ENCODE measurements at places on chromosomes 1 and 21.

GRCh38 chr1:242467556-242468145 is 56.8 kb downstream of the PLD5 start:
- no peak for DNase-seq

DNA sequence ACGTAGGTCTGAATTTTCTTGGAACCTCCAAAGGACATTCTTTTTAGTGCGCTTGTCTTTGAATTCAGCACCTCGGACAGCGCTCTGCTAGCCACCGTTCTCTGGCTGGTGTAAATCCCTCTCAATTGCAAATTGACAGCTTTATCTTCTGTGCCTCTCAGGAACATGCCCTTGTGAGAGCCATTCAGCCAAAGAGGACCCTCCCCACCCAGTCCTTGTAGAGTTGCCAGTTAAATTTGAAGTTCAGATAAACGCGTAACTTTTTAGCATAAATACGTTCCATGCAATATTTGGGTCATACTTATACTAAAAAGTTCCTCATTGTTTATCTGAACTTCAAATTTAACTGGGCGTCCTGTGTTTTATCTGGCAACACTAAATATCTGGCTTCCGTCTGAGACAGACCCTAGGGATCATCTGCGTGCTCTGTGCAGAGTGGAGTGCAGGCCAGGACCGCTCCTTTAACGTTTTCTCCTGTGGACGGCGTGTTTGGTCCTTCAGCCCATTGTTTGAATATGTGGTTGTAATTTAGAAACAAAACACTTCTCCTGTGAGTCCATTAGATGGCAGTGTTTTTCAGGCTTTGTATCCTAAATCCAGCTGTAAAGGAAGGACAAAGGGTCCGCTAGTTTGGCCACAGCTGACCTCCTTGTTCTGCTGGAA is 7.0 kb downstream of the KCNAB2 start:
- no peak for DNase-seq

DNA sequence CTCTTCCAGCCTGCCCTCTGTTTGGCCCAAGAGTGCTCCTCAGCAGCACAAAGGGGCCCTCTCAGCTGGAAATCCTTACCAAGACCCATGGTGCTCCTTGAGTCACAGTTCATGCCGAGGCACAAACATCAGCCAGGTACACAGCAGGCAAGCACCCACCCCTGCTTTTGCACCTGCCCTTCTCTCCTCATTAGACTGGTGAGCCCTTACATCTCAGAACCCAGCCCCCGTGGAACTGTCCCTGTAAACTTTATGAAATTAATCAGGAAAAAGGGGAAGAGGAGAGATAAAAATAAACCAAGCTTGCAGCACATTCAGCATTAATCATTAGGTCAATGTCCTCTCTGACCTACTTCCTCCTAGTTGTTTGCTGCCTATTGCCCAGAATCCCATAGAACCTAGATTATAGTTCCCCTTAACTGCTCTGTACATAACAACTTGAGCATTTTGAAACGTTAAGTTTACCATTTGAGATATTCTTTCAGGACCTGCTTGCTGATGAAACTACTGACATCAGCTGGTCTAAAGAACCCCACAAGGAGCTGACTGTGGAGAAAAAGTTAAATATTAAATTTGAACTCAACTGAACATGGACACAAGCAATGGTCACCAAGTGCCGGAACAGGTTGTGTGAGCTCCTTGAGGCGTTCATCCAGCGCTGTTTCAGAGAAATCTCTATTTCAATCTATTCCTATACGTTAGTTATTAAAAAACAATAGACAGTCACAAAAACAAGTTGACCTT is 738.4 kb downstream of the MATN1 start:
- DNase-seq = no peak

DNA sequence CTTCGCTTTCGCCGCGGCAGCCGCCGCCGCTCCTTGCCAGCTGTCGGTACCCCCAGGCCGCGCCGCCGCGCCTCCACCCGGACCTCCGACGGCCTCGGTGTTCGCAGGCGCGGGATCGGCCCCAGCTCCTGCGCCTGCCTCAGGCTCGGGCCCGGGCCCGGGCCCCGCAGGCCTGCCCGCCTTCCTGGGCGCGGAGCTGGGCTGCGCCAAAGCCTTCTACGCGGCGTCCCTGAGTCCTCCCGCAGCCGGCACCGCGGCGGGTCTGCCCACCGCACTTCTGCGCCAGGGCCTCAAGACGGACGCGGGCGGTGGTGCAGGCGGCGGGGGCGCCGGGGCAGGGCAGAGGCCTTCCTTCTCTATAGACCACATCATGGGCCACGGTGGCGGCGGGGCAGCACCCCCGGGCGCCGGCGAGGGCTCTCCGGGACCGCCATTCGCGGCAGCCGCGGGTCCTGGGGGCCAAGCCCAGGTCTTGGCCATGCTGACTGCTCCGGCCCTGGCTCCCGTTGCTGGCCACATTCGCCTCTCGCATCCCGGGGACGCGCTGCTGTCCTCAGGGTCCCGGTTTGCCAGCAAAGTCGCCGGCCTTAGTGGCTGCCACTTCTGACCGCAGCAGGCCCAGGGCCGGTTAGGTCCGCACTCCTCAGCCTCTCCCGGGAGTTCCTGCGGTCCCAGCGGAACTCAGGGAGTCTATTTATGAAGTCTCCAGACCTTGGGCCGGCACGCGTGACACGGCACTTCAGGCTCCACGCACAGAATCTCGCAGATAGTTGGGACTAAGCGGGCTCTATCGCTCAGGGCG is 1.4 kb downstream of the FOXD2 start:
- no peak for DNase-seq

DNA sequence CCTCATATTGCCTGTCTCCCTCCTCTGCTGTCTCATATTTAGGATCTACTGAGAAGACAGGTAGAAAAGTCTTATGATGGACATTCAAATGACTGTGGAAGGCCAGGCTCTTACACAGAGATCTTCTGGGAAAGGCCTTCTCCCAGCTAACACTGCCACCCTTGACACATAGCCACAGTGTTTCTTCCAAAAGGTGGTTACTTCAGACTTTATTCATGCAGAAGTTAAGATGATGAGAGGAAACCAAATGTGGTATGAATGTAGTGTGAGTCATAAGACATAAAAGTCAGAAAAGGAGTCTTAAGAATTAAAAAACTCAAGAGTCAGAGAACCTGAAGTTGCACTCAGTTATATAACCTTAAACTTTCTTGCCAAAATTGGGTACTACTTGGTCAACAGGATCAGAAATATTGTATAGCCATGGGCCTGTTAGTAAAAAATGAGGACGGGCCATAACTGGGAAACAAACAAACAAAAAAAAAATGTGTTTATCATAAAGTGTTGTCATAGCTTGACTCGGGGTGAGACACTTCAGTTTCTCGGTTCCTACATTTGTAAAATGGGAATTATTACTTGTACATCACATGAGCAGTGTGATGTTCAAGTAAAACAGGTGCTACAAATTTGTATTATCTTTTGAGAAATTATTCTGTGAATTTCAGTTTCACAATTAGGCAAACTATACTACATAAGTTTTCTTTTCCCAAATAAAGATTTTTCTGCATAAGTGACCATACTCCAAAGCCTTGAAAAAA is 1.2 kb upstream of the DENND1B start:
- DNase-seq = no peak

- no peak for DNase-seq
These were observed 205.8 kb downstream of the PTPRU start for GRCh38 chr1:29441916-29442668.

DNA sequence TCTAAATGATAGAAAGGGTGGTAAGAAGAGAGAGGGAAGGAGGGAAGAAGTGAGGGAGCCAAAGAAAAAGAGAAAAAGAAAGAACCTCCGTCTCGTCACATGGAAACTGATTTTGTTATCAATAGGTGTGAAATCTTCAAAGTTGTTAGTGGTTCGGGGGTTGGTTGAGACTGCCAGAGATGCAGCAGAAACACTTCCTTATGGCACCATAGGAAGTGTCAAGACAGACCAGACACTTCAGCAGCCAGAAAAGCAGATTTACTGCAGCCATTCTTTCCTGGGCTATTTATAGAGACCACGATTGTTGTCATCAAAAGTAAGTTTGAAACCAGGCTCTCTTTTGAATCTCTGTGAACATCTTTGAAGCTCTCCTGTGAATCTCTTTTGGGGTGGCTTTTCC is 150.5 kb downstream of the PLPPR5 start:
- no peak for DNase-seq

DNA sequence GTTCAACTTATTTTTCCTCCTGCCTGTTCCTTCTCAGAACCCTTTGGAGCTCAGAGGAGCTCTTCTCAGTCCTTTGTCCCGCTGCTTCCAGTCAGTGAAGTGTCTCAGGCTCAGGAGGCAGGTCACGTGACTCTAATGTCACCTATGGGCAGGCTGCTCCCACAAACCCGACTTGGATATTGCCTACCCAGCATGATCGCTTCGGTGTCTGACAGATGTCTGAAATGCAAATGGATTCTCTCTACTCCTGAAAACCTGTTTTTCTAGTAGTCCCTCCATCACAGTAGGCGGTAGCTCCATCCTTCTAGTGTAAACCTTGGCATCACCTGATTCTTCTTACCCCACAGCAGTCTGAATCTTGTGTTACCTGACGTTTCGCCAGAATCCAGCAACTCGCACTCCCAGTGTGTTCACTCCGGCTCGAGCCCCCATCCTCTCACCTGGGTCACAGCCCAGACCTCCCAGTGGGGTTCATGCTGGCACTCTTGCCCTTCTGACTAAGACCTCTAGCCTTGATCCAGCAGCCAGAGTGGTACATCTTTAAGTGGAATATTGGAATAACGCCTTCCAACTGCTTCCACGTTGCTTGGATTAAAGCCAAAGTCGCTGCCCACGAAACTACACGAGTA is 5.4 kb downstream of the PADI6 start:
- no peak for DNase-seq

GRCh38 chr1:16181887-16182719 is 26.2 kb upstream of the EPHA2 start:
- DNase-seq = no peak

- no peak for DNase-seq
These were observed 66.3 kb downstream of the RAVER2 start for GRCh38 chr1:64811131-64811530.

GRCh38 chr1:224061436-224061835 is 52.5 kb upstream of the FBXO28 start:
- DNase-seq = no peak

DNA sequence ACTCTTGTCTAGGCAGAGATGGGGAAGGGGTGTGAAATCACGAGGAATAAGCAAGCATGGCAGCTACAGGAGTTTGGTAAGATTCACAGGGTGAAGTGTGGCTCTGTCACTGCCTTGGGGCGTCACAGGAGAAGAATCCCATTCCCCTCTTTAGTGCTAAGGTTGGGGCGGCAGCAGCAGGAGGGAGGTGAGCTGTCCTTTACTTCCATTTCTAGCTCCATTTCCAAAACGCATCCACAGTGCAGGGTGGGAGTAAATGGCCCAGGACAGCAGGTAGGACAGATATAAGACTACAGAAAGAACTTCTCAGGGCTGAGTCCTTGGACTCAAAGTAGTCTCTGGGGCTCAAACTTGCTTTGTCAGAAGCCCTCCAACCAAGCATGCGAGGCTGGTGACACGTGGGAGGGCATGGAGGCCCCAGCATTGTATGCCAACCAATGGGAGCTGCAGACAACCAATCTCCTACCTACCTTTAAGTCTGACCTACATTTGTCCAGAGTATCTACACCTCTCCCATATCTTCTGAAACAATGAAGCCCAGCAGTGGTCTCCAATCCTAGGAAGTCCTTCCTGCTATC is 8.5 kb downstream of the MEF2D start:
- no peak for DNase-seq

DNA sequence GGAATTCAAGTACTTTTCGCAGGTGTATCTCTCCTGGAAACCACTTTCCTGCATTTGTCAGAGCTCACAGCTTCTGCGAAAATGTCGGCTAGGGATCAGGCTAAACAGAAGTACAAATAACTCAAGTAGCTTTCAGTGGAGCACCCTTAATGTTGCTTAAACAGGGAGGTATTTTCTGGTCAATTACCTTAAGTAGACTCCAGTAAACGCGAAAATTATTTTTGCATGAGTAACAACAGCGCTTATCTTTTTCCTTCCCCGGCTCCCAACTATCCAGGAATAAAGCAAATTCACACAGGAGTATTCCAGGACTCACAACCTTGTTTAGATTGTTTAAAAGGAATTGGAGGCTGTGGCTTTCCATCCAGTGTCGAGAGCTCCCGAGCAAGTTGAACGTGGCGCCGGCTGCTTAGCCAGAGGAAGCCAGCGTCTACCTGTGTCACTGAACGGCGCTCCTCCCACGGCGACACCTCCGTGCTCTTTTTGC is 7.3 kb upstream of the SIM2 start:
- DNase-seq = no peak
